Activated CD4-positive, alpha-beta T cell treated with anti-CD3 and anti-CD28 coated beads for 36 hours (primary cell): ENCODE measurements at places on chromosomes 5 and 9.

- no peak for DNase-seq
Observed at GRCh38 chr5:113133211-113133975, 156.8 kb downstream of the DCP2 start.

DNA sequence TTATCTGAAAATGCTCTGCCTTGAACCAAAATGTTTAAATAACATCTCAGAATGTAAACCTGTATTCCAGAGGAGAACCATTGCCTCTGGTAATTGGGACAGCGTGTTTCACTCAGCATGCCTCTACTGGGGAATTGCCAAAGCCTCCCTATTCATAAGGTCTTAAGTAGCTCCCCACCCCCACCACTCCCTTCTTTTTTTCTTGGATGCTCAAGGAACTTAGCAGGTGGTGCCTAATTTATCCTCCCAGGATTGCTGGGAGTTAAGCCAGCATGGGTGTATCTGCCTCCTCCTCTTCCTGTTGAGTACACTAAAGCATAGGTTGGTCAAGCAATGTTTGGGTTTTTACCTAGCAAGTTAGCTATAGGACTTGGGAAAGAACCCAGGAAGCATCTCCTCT, 220.2 kb downstream of the DMAC1 start:
- no peak for DNase-seq

- no peak for DNase-seq
Observed at GRCh38 chr5:12636209-12636608, 732.0 kb upstream of the CTNND2 start.

DNA sequence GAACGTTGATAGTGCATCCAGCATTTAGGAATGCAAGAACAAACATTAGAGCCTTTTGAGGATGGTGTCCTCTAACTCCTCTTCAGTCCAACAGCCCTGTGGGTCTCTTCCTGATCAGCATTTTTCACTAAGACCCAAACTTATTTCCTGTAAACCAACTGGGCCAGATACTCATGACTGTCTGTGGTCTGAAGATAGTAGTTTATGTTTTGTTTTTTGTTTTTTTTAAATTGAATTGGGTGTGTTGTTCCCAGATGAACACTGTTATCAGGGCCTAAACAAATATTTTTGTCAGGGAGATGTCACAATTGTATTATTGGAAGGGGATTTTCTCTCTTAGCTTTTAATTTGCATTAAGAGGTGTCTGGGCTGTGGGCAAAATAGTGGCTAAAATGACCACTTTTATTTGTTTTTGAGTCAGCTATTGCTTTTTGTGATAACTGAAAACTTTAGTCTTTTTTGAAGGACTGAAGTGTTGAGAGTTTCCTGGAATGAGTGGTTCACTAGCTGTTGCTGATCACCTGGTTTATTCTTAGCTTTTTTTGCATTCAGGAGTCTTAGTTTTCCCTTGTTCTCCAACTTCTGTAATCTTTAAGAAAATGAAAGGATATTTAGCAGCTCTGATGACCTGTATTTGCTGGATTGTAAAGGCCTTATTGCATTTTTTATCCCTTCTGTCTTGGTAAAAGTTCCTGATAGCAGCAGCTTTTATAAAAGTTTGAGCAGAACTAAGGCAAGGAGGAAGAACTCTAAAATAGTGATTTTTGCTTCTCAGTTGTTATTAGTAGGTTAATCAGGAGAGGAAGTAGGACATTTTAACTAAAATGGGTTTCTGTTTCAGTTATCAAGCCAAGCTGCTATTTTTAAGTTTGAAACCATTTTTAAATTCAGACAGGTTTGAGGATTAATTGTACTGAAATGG, 5.5 kb downstream of the MAN2A1 start:
- DNase-seq = no peak

- no peak for DNase-seq
Observed at GRCh38 chr5:57529864-57530263, 47.3 kb upstream of the ACTBL2 start.

GRCh38 chr5:174172152-174172551, 126.6 kb downstream of the NSG2 start:
- DNase-seq = no peak

- no peak for DNase-seq
Observed at GRCh38 chr5:149108651-149109280, 32.5 kb upstream of the ABLIM3 start.

DNA sequence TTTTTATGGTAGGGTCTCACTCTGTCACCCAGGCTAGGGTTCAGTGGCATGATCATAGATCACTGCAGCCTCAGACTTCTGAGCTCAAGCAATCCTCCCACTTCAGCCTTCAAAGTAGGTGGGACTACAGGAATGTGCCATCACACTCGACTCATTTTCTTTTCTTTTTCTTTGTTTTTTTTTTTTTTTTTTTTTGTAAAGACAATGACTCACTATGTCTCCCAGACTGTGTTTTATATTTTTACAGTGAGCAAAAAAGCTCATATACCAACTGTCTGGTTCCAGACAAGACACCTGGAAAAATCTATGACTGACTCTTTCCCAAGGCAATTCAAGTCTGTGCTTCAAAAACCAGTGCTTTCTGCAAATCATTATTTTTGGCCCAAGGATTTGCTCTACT, 10.8 kb upstream of the FOXD1 start:
- no peak for DNase-seq

GRCh38 chr9:86716326-86716922, 230.9 kb downstream of the GAS1 start:
- no peak for DNase-seq

DNA sequence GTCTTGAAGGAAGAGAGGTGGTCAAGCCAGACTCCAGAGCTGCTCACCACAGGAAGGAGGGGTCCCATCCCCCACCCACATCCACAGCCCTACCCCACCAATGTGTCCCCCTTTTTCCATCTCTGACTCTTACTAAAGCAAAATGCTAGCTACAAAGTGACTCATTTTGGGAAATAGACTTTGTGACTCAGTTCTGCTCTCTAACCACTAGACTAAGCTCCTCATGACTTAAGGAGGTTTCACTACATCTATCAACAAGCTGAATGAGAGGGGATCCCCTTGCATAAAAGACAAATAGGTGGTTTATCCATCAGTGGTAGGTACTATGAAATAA, 35.1 kb upstream of the ADRB2 start:
- DNase-seq = peak; percentile 68

DNA sequence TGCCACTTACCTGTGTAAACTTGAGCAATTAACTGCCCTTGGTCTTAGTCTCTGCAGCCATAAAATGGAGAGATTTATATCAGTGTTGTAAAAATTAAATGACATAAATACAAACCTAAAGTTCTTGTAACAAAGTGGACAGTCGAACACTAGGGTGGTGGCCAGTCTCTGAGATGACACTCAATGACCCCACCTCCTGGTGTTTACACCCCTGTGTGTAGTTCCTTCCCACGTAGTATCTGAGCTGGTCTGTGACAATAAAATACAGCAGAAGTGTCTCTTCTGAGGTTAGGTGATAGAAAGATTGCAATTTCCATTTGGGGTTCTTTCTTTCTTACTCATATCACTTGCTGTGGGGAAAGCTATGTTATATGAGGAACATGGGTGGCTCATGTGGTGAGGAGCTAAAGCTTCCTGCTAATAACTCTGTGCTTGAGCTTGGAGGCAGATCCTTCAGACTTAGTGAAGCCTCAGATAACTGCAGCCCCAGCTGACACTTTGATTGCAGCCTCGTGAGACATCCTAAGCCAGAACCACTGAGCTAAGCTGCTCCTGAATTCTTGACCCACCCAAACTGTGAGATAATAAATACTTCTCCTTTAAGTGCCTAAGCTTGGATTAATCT, 173.4 kb upstream of the CHD1 start:
- no peak for DNase-seq

DNA sequence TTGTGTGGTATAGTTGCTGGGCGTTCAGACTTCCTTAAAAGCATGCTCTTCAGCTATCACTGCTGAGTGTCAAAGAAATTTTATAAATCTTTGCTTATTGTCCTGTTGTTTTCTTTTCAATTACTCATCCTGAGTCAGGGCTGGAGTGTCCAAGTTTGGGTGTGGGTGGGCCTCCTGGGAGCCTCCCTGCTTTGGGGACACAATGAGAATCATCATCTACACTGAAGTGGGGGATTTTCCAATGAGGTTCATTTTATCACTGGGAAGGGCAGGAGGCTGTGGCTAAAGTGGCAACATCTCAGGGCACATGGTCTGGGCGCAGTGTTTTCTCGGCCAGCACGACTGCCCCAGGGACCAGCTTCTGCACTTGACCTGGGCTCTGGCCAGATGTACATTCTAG, 19.5 kb downstream of the GFPT2 start:
- DNase-seq = no peak

- DNase-seq = no peak
Observed at GRCh38 chr5:30581198-30581935, 612.1 kb upstream of the CDH6 start.

GRCh38 chr9:131614340-131614915, 69.1 kb downstream of the PRRT1B start:
- DNase-seq = no peak

DNA sequence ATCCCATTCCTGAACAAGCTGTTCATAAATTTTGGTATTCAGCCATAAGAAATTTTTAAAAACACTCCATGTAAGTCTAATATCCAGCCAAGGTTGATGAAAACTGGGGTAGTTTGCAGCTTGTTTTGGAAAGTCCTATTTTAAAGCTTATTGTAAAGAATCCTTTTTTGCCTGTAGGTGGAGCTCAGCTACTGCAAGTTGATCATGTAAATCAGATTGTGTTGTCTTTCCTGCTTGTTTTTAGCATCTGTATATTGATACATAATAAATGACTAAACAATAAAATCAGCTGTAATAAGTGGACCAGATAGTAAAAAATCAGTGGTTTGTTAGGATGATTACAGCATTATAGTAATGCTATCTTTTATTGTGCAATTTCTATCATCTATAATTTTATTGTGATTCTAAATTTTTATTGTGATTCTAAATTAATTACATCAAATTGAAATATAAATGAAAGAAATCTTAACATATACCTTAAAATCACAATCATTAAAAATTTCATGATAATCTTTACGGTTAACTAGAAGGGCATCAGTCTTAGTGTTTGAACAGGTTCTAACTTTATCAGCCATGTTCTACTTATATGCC, 42.4 kb downstream of the CWC27 start:
- DNase-seq = peak; percentile 7

DNA sequence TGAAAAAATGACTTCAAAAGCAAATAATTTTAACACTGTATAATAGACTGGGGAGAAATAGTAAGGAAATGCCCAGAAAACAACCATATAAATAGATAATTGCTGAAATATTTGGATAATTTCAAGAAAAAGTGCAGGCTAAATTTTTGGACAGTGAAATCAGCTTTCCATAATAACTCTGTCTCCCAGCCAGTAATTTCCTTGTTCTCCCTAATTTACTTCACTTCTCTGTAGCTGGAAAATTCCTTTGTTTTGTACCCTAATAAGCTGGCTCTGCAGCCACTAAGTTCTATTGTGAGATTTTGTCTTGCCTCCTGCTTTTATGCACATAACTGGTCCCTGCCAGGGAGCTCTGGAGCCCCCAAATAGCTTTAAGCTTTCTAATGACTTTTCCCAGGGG, 27.7 kb downstream of the PRDM6 start:
- no peak for DNase-seq

- no peak for DNase-seq
Observed at GRCh38 chr5:55758231-55758630, 20.4 kb downstream of the DDX4 start.

DNA sequence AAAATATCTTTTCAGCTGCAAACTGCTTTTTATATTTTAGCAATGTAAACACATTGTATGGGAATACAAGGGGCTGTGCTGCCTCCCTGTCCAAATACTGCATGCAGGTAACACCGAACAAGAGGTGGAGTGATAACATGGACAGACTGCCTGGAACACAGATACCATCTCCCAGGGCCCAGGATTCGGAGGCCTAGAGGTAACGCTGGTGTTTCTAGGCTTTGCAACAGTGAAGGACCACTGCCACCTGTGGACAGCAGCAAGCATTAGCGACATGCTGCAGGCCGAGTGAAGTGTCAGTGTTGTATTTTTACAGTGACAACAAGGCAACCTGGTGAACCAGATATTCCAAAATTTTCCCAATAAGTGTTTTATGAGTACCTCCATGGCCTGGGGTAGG, 379.1 kb downstream of the DMRT2 start:
- DNase-seq = no peak

GRCh38 chr5:159310511-159310910, 19.8 kb downstream of the IL12B start:
- DNase-seq = peak; percentile 67

DNA sequence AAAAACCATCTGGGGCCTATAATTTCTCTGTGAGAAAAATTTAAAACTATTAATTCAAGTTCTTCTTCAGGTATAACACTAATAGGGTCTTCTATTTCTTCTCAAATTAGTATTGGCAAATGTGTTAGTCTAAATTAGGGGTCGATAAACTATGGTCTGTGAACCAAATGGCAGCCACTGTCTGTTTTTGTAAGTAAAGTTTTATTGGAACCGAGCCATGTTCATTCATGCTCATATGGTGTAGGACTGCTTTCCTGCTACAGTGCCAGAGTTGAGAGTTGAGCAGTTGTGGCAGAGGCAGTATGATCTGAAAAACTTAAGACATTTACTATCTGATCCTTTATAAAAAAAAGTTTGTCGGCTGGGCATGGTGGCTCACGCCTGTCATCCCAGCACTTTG, 29.1 kb downstream of the SEC61B start:
- DNase-seq = no peak

DNA sequence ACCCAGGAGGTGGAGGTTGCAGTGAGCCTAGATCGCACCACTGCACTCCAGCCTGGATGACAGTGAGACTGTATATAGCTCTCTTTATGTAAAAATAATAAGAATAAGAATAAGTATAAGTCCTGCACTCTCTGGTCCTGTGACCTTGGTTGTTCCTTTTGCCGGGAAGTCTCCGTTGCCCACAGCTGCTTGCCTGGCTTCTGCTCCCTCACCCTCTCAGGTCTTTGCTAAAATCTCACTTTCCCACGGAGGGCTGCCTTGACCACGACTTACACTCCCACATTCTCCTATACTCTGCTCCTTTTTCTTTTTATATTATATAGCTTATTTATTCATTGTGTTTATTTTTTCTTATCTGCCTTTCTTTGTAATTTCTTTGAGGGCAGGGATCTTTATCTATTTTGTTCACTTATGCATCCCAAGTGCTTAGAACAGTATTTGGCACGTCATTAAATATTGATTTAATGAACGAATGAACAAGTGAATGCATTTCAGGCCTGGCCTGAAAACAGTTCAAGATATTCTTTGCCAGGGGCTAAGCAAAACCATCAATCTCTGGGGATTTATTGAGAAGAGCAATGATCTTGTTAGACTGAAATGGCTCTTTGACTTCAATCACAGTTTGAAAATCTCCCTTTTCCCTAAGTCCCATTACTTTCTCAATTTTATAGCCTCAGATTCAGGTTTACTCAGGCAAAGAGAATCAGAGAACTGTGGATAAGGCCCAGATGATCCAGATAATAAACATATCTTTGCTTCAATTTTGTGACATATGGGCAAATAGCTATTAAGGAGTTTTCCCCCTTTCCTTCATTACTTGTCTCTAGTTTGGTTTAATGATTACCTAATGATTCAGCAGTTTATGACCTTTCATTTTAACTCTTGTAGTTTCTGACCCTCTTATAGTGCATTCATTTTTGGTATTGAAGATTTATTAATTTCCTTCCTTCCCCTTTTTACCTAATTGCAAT, 60.8 kb upstream of the TMC1 start:
- no peak for DNase-seq

- no peak for DNase-seq
Observed at GRCh38 chr9:98635374-98635773, 73.4 kb downstream of the GABBR2 start.

GRCh38 chr5:35736280-35736679, 118.6 kb downstream of the SPEF2 start:
- peak; percentile 80 for DNase-seq

GRCh38 chr9:29208670-29209069, 1635.4 kb upstream of the C9orf72 start:
- DNase-seq = no peak
